ENCODE measurements at places on chromosomes 13 and 19. TPM values are rescaled to one million over a fixed set of nuclear protein-coding genes. Genes with fewer than 3 reads are reported as not detected.
A peak's percentile ranks its signal among the peaks of the same experiment; 100 is the strongest.

GRCh38 chr19:7444042-7444441 lies 44.8 kb downstream of the PEX11G start:
- peak; percentile 40 for DNase-seq

DNA sequence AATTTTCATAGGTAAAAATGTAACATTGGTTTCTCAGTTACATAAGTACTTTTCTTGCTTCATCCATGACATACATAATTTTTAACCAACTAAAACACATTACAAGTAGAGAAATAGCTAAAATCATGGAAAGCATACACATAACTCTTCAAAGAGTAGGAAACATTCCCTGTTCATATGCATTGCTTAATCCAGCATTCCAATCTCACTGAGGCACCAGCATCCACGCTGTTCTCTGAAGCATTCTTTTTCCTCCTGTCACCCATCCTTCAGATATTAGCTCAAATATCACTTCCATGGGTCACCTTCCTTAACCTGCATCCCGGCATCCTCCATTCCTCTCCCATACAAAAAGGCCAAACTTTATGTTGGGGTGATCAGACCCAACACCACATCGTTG lies 79.1 kb downstream of the ZNF254 start:
- DNase-seq: no peak

- DNase-seq: peak; percentile 84
These were observed at the start of gene ZNF155 for GRCh38 chr19:43983912-43984686. Gene ZNF155, plus strand, starts transcription at chr19:43984188. Its CDS starts 4,356 bp downstream, at chr19:43988544.

DNA sequence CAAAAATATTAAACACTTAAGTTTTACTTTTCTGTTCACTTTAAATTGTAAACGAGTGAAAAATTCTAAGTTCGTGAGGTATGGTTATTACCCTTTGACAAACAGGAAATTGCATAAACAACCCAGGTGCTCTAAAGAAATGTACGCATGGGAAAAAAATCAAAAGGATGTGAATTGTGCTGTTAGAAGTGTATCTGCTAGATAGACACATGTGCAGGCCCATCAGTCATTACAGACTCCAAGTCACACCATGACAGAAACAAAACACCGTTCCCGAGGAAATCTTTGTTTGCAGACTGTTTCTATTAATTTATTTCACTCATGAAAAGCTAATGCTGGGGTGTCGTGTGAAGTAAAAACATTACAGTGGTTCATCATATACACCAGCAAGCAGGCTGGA lies 17.0 kb upstream of the DOCK9 start:
- DNase-seq: no peak

- no peak for DNase-seq
These were observed 3.0 kb downstream of the MZF1 start for GRCh38 chr19:58569943-58570670.

DNA sequence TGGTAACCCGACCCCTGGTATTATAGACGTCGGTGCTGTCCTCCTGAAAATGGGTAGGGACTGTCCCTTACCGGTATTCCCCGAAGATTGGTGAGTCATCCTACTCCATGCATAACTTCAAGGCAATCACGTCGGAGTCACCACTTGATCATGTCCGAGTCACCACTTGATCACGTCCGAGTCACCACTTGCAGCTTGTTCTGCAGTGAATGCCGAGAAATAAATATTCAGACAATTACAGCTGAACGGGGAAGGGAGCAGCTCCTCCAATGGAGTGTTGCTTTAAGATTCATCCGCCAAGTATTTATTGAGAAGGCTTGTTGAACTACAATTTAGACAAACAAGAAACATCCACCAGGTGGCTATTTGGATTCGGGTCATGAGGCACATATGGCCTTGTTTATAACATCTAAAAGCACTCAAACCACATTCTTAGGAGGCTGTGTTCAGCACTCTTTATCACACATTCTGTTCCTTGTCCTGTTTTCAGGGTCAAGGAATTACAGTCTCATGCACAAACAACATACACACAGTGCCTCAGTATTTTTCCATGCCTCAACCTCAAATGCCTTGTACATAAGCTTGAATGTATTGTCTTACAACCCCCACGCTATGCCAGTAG lies 43.1 kb downstream of the ZNF726 start:
- no peak for DNase-seq

DNA sequence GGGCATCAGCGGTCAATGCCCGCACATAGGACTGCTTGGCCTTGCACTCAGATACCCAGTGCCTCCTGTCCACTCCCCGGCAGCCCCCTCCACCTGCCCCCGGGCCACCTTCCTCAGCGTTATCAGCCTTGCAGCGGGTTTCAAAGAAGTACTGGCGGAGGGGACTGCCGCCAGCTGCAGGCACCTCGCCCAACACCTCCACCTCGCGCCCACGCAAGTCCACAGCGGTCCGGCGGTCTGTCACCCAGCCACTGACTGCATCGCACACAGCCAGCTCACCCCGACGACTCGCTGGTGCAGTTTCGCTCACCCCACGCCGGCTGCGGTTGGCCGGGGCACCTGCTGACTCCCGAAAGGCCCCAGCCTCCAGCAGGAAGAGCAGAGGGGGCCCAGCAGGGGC lies 3.2 kb downstream of the NTF4 start:
- DNase-seq: peak; percentile 43

GRCh38 chr13:29594303-29594709 lies 1.2 kb downstream of the SLC7A1 start:
- peak; percentile 60 for DNase-seq

DNA sequence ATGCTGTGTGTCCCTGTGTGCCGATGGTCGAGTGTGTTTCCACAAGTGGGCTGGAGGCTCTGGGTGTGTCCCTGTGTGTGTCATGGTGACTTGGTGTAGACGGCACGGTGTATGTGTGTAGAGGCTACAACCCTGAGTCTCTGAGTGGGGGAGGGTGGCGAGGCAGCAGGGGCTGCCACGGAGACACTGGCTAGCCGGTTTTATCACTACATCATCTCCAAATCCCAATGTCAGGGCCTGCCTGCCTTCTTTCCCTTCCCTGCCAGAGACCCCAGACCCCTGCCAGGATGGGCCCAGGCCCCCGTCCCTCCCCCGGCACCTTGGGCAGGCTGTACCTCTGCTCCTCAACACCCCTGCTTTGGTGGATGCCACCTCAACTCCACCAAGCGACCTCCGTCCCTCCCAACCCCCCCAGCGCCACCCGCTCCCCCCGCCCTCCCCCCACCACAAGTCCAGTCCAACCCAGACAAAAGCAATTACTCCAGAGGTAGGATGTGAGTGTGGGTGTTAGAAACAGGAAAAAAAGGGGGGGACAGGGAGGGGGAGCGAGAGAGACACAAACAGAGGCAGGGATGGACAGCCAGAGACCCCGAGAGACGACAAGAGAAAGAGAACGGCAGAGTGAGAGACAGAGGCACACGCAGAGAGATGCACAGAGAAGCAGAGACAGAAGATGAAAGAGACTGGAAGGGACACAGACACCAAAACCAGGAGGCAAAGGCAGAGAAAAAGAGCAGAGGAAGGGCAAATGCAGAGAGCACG lies 21.6 kb upstream of the POU2F2 start:
- DNase-seq: peak; percentile 53

DNA sequence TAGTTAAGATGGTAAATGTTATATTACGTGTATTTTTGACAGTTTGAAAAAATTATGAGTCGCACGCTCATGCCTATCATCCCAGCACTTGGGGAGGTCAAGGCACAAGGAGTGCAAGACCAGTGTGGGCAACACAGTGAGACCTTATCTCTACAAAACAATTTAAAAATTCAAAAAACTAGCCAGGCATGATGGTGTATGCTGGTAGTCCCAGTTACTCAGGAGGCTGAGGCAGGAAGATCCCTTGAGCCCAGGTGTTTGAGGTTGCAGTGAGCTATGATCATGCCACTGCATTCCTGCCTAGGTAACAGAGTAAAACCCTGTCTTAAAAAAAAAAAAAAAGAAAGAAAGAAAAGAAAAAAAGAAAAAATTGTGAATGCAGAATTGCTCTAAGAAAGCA lies 58.0 kb downstream of the TBC1D4 start:
- no peak for DNase-seq

DNA sequence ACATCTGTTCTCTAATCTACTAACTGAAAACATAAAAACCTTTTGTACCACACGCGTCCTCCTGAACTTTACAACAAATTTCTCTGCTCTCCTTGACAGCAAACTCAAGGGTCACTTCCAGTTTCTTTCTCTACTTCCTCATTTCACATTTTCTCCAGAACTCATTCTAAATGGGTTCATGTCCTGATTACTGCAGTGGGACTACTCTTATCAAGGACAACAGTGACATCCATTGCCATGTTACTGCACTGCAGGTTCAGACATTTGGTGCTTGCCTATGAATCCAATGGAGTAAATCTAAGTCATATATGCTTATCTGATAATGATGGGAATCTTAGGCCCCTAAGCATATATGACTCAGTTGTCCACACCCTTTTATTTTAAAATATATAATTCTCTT lies 35.3 kb downstream of the FPR3 start:
- DNase-seq: no peak

DNA sequence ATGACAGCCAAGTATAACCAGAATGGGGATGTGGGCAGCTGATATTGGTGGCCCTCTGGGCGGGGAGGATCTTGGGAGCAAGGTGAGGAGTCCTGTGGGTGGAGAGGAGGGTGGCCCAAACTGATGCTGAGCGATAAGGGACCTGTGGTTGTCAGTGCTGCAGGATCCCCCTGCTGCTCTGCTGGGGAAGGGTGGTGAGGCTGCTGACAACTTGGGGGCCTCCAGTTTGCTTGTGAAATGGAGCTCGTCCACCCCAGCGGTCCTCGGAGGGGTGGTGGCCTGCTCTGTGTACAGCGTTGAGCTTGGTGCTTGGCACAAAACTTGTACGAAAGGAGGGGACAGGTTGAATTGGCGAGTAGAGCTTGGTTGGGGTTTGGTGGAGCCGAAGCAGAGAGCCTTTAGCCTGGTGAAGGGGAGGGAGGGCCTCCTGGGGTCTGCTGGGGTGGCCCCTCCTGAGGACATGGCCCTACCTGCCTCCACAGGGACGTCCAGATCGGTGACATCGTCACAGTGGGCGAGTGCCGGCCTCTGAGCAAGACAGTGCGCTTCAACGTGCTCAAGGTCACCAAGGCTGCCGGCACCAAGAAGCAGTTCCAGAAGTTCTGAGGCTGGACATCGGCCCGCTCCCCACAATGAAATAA lies 2.9 kb downstream of the RPS11 start:
- peak; percentile 32 for DNase-seq

GRCh38 chr19:48085076-48085475 lies 25.5 kb downstream of the PLA2G4C start:
- no peak for DNase-seq

GRCh38 chr13:95676105-95676761 lies 706 bp upstream of the DNAJC3 start:
- peak; percentile 61 for DNase-seq

GRCh38 chr13:32121316-32121715 lies 89.7 kb downstream of the FRY start:
- no peak for DNase-seq

GRCh38 chr13:80901111-80901510 lies 560.2 kb upstream of the SPRY2 start:
- DNase-seq: no peak

DNA sequence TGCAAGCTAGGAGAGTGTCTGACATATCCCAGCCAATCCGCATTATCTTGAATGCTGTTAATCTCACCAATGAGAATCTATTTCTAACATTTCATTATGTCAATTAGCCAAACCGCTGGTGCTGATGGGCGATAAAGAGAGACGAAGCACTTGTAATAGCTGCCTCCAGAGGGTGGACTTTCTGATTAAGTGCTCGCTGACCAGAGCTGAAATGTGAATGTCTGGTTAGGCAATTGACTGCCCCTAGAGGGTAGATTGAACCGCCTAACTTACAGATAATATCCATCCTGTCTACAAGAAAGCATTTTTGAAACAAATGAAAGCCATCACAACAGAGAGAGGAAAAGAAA lies 552 bp upstream of the GRWD1 start:
- DNase-seq: peak; percentile 88

- DNase-seq: no peak
These were observed 63.7 kb downstream of the CRYL1 start for GRCh38 chr13:20461860-20462532.

DNA sequence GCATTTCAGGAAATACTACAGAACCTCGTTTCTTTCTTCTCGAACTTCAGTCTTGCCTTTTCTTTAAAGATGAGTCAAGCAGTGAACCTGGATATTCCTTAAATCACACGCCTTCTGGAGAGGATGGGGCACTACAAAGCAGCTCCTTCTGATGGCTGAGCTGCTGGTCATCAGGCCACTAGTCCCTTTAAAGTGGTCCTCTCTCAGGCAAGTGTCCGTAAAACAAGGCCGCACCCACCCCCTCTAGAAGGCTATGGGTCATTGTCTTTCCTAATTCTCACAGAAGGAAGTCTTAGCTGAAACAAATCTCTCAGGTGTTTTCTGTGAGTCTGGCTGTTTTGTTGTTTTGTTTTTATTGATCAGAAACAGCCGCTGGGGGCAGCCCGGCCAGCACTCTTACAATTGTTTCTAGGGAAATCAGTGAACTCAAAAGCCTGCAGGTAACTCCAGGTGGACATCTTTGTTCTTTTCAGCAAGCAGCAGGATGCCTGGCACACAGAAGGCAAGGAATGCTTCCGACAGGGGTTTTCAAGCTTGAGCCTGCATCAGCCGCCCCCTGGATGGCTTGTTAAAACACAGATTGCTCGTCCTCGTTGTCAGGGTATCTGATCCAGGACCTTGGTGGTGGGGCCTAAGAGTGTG lies 45.4 kb downstream of the MBNL2 start:
- DNase-seq: peak; percentile 54

DNA sequence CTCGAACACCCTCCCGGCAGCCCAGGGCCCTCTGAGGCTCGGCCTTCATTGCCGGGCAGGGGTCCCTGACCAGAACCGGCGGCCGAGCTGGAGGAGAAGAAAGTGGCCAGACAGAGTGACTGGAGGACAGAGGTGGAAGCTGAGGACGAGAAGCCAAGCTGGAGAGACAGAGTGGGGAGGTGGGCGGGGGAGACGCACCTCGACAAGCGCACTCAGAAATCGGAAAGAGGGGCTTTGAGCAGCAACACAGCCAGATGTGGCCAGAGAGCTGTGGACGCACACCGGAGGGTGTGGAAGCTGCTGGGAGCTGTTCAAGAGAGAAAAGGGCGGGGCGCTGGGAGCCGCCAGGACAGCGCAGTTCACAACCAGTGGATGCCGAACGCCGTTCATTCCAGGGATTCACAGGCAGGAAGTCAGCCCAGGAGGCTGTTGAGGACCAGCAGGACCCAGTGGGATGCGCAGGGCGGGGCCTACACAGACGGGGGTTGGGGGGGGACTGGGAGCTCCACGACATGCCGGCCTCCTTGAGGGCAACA lies 28.2 kb upstream of the C13orf46 start:
- DNase-seq: peak; percentile 82

ZNF226 gene
- 8.9 TPM for total RNA-seq

CYP2F1 gene
- total RNA-seq: 0.30 TPM
